Spinal cord (tissue), 10 donors: ENCODE measurements at places on chromosomes 11 and 22.

DNA sequence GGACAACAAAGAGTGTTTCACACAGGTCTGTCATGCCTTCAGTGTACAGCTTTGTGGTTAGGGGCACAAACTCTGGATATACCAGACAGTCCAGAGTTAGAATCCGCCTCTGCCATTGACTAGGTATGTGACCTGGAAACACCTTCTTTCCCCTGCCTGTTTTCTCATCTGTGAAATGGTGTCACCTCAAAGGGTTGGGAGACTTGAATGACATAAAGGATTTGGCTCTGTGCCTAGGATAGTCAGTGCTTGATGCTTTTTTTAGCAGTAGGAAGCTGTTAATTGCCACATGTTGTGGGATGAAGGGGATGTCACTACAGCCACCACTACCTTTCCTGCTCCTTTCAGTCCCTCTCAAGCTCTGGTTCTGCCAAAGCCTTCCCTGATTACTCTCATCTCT, 17.4 kb upstream of the LRRC55 start:
- no peak for DNase-seq

GRCh38 chr22:45131749-45132148, 32.0 kb upstream of the NUP50 start:
- no peak for DNase-seq

DNA sequence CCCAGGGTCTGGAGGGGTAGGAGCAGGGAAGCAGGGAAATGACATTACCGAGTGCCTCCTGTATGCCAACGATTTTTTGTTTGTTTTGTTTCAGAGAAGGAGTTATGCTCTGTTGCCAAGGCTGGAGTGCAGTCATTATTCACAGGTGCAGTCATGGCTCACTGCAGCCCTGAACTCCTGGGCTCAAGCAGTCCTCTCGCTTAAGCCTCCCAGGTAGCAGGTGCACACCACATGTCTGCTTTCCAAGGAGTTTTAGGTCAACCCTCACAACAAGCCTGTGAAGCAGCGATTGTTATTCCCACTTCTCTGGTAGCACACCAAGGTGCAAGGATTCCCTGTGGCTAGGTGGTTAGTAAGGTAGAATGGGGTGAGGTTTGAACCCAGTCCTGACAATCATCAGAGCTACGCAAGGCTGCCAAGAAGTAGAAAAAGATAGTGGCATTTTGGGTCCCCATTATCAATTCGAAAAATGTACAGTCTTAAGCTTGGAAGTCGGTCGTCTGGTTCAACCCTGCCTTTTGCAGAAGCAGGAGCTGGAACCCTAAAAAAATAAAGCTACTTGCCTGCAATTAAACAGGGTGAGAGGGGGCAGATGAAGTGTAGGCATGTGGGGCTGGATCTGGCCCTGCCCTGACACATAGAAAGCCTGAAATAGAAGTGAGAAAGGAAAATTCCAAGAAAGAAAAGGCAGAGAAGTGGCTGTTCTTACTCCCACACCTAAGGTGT, 9.1 kb downstream of the UCP3 start:
- DNase-seq: no peak

DNA sequence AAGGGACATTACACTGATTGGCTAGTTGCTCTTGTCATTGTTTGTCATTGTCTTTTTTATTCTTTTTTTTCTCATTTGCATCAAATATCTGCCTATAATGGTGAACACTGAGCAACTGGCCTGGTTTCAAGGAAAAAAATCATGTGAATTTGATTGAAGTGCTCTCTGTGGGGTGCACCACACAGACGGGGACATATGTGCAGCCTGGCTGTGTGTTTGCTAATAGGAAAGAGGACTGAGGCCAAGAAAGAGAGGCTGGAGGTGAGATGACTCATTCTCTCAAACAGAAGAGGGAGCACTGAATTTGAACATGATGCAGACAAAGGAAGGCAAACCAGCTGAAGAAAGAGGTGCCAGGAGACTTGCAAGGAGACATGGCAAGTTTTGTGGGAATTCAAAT, 684.9 kb upstream of the CCDC90B start:
- DNase-seq: no peak

DNA sequence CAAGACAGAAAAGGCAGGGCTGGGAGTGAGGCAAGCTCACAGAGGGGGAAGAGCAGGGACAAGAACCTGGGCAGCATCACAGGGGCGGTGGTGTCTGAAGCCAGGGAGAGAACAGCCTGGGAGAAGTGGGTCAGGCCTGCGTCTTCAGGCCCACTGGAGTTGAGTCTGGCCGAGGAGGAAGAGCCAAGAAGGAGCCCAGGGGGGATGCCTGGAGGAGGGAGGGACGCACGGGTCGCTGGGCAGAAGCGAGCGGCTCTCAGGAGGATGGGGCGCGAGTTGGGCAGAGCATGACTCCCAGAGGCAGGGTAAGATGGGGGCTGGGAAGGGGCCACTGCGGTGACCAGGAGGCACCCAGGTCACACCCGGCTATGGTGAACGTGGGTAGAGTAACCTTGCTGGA, 18.5 kb downstream of the LRFN4 start:
- no peak for DNase-seq

DNA sequence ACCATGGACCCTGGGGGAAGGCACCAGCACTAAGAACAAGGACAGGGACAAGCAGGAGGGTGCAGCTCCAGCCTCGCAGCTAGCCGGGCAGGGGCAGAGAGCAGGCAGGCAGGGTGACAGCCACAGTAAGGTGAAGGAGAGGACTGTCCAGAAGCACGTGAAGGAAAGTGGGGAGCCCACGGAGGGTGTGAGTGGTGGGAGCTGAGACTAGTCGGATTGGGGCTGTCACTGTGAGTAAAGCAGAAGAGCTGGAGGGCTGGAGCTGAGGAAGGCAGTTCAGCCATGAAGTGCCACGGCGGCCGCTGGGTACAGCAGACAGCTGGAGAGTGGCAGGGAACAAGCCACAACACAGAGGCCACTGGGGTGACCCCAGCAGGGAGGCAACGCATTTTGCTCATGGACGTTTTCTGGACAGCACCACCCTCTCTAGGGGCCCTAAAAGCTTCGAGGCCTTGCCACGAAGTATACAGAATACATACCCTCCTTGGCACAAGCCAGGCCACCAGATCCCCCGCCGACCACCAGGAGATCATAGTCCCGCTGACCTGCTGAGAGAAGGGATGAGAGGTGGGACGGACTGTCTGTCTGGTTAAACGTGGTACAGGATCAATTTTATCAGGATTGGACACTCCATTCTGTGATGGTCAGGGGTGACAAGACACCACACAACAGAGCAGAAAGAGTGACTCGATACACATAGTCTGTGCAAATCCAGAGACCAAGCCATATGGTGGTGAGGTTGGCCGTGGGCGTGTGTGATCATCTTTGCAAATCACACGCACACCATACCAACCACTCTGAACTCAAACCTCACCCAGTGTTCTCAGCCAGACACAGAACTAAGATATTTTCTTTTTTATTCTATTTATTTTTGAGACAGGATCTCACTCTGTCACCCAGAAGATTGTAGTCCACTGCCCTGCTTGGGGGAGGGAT, 10.8 kb upstream of the COMT start:
- DNase-seq: no peak

DNA sequence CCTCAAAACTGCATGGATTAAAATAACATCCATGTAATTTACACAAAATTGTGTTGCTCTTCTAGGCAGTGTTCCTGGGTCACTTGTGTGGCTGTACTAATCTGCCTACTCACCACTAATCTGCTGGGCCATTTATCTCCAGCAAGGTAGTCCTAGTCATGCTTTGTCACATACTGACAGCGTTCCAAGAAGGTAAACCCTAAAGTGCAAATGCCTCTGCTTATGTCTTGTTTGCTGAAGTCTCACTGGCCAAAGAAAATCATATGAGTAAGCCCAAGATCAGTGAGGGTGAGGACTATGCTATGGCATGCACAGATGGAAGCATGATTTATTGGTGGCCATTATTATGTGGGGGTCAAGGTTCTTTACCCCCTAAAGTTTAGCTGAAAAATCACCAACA, 630.2 kb upstream of the LUZP2 start:
- no peak for DNase-seq

GRCh38 chr11:78350091-78350645, 67.5 kb downstream of the GAB2 start:
- DNase-seq: peak; percentile 71

- no peak for DNase-seq
Observed at GRCh38 chr11:100928426-100928825, 201.2 kb downstream of the PGR start.

GRCh38 chr11:102436561-102436960, 16.0 kb downstream of the TMEM123 start:
- no peak for DNase-seq

DNA sequence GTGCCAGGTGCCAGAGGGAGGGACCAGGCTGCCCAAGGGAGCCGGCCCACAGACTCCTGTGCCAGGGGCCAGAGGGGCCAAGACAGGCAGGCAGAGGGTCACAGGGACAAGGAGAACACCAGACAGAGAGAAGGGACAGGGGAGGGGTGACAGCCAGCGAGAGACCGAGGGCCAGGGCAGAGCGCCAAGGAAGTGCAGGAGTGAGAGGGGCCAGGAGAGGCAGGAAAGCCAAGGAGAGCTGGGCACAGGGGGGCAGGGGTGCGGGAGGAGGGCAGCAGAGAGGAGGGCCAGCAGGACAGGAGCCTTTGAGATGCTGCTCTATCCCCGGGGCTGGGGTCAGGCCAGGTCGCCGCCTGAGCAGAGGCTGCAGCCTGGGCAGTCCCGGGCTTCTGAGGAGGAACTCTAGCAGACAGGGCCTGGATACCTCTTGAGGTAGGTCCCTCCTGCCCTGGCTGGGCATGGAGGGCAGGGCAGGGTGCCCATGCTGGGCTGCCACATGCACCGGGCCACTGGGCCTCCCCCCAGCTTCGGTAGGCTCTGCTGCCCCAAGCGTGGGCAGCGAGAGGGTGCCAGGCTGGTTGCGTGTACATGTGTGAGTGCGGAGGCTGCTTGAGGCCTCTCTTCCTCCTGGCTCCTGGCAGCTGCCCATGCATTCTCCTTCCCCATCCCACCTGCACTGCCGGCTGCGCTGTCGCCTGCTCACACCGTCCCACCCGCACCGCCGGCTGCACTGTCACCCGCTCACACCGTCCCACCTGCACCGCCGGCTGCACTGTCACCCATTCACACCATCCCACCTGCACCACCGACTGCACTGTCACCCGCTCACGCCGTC, 12.2 kb downstream of the LSP1 start:
- DNase-seq: no peak

- no peak for DNase-seq
Observed at GRCh38 chr22:40434745-40435144, 64.4 kb downstream of the SGSM3 start.

- peak; percentile 89 for DNase-seq
Observed at GRCh38 chr11:44627911-44628729, 62.7 kb downstream of the CD82 start.

- DNase-seq: no peak
Observed at GRCh38 chr11:109106151-109106906, 315.7 kb upstream of the C11orf87 start.

DNA sequence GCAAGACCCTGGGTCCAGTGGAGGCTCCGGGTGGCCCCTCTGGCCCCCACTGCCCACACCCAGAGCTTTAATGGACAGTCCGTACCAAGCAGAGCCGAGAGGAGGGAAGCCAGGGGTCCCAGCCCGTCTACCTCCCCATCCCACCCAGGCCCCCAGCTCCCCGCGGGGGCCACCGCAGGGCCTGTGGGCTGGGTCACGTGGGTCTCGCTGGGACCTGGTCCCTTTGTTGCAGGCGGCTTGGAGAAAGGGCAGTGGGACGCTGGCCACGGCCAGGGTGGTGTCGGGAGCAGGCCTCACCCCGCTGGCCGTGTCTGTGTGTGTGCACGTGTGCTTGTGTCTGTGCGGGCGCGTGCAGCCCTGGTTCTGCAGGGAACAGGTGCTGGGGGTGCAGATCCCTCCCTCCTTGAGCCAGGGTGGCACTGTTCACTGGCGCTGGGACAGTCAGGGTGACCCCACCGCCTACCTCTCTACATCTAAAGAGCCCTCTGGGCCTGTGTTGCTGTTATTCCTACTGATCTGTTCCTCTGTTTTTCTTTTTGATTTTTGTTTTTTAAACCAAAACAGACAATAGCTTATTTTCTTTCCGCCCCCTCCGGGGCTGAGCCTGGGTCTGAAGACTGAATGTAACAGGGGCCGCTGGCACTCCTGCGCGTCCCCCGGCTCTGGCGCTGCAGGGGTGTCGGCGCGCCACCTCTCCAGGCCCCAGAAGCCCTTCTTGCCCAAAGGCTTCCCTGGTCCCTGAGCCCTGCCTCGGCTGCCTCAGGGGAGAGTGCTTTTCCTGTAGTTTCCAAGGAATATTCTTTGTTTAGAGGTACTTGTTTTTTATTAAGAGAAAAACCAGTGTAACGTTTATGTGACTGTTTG, 20.1 kb upstream of the TMEM191C start:
- no peak for DNase-seq

GRCh38 chr11:5038341-5038740, 8.0 kb upstream of the OR52J3 start:
- DNase-seq: no peak

- DNase-seq: no peak
Observed at GRCh38 chr11:623999-624704, 603 bp downstream of the CDHR5 start.

- DNase-seq: no peak
Observed at GRCh38 chr11:67656278-67656922, 5.9 kb upstream of the ACY3 start.

GRCh38 chr11:97965849-97966646, 1054.7 kb upstream of the CNTN5 start:
- DNase-seq: no peak

GRCh38 chr11:10650630-10651029, 42.9 kb downstream of the IRAG1 start:
- DNase-seq: no peak

DNA sequence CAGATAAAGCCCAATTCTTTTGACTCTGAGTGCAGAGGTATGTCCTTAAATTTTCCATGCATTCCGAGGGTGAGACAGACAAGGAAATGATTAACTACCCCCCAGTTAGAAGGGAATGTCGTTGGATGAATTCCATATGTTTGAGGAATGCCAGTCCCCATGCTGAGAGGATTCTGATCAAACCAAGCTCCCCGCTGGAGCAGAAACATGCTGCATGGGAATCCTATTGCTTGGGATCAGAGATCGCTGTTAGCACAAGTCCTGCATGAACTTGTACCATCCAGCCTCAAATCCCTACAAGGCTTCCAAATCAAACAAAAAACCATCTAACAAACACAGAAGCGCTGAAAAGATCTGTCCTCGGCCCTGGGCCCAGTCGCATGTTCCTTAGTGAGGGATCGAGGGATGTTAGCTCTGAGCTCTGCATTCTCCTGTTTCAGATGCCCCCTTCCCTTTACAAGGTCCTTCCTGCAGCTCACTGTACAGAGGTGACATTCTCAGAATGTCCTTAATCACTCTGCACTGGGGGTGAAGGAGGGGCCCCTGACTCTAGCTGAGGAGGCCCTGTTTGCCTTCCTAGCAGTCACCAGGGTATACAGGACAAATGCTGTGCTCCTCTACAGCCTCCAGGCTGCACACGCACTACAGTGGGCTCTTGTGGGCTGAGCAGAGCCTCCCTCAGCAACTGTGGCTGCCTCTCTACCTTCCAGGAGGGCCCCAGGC, 353.4 kb downstream of the TENM4 start:
- DNase-seq: no peak

GRCh38 chr11:117145393-117145761, 1.3 kb downstream of the PAFAH1B2 start:
- DNase-seq: no peak

GRCh38 chr22:44692662-44693007, 9.4 kb upstream of the PRR5 start:
- DNase-seq: no peak

GRCh38 chr11:73859671-73860070, 17.0 kb downstream of the COA4 start:
- no peak for DNase-seq

GRCh38 chr11:32478277-32478731, 43.0 kb upstream of the WT1 start:
- no peak for DNase-seq

- peak; percentile 6 for DNase-seq
Observed at GRCh38 chr11:118870396-118871343, 13.0 kb upstream of the CXCR5 start.
